ENCODE measurements at places on chromosomes 5 and 9. TPM values are rescaled to one million over a fixed set of nuclear protein-coding genes. Genes with fewer than 3 reads are reported as not detected.

- DNase-seq: no peak
Observed at GRCh38 chr5:124664287-124664686, 82.2 kb downstream of the ZNF608 start.

Gene CCL21
- not detected for total RNA-seq

- no peak for DNase-seq
Observed at GRCh38 chr5:1208221-1208742, 6.9 kb downstream of the SLC6A19 start.

Gene FAM221B
- total RNA-seq: not detected
